T follicular helper cell (primary cell): ENCODE measurements at places on chromosomes 16 and 17.

- no peak for DNase-seq
Observed at GRCh38 chr16:28958216-28958615, 7.5 kb downstream of the NFATC2IP start.

DNA sequence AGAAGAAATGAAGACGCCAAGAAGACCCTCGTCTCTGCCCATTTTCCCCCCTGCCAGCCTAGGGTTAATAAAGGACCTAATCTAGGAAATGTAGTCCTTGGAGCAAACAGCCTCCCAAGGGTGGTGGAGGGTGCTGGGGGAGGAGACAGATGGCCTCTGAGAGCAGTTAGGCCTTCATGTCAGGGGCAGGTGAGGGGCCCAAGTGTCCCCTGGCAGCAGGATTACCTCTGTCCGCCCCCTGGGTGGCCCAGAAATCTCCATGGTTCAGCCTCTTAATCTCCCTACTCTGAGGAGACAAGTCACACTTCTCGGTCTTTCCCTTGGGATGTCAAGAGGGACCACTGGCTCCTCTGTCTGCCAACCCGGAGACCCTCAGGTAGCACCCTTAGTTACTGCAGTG, 365.4 kb upstream of the TNRC6C start:
- no peak for DNase-seq

DNA sequence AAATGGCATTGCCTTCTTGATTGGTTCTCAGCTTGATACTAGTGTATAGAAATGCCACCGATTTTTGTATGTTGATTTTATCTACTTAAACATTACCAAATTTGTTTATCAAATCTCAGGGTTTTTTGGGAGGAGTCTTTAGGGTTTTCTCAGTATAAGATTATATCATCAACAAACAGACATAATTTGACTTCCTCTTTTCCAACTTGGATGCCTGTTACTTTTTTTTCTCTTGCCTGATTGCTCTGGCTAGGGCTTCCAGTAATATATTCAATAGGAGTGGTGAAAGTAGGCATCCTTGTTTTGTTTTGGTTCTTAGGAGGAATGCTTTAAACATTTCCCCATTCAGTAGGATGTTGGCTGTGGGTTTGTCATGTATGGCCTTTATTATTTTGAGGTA, 29.1 kb downstream of the EFCAB13 start:
- no peak for DNase-seq

DNA sequence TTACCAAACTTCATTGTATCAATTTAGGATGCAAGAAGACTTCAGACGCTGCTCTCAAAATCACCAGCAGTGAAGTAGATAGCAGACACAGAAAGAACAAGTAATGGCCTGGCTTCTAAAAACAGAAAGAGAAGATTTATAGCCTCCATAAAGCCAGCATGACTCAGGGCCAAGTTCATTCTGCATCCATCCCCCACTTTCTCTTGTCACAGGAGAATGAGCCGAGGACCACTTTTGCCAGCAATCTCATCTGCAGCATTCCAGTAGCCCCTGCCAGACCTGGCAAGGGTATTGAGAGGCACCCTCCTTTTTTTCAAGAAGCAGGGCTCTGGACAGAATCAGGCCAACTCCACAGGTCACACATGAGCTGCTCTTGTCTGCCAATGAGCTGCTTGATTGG, 355.4 kb upstream of the SOX9 start:
- no peak for DNase-seq

GRCh38 chr16:29857133-29857760, 5.8 kb downstream of the CDIPT start:
- DNase-seq = no peak

DNA sequence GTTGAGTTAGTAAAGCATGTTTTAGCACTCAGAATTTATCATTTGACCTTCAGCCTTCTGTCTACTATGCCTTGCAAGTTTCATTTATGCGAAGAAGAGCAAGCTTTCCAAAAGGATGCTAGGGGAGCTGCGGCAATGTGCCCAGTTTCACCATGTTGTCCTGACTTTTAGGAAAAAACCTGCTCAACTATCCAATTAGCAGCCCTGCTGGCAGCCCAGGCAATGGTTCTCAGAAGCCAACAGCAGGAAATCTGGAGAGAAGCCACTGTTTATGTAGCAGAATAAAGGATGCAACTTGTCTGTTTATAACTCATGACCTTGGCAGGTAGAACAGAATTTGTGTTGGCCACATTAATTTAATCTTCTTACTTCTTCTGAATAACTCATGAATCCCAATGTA, 230.8 kb downstream of the ABCC12 start:
- DNase-seq = no peak

DNA sequence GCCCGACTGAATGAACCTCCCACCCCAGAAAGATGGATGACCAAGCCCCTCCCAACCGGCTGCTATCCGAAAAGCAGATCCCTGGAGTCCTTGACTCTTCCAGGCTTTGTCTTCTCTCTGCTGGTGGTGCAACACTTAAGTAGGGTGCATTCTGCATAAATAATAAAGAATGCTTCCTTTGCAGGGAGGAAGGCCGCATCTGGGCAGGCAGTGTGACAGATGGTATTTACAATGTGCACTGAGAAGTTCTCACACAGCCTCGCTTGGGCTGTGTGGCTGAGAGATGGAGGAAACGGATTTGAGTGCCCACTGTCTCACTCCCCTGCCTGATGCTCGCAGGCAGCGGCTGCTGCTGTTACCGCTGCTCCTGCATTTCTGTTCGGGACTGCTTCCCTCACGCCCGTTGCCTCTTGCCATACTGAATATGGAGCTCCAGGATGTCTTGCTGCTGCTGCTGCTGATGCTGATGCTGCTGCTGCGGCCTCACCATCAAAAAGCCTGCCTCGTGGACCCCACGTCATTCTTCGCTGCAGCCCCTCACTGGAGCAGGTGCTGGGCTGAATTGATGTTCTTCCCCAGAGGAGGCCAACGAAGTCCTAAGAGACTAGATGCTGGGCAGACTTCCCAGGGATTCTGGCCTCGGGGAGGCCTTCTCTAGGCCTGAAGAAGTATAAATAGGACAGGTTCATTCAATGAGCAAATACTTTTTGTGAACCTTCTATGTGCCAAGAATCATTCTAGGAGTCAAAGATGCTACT, 7.1 kb upstream of the RHBDL3 start:
- no peak for DNase-seq

GRCh38 chr17:43779145-43780125, 658 bp upstream of the DUSP3 start:
- no peak for DNase-seq

GRCh38 chr17:66354472-66354871, 52.1 kb downstream of the PRKCA start:
- DNase-seq = no peak

DNA sequence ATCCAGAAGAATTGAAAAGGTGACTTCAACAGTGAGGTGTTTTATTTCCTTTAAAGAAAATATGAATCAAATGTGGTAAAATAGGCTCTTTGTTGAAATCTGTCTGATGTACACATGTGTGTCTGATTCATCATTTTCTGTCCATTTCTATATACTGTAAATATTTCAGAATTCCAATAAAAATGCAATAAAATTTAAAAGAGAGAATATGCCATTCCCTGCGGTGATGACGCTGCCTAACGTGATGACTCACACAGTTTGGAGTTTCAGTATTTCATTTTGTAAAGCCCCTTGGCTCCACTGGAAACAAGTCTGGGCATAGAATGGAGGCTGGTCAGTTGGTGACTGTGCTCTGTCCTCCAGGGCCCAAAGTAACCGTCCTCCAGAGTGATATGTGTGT, 482.5 kb upstream of the CDH5 start:
- no peak for DNase-seq

GRCh38 chr17:79325709-79326430, 251.2 kb downstream of the ENGASE start:
- no peak for DNase-seq

GRCh38 chr16:55036371-55036821, 105.7 kb downstream of the IRX5 start:
- DNase-seq = no peak

DNA sequence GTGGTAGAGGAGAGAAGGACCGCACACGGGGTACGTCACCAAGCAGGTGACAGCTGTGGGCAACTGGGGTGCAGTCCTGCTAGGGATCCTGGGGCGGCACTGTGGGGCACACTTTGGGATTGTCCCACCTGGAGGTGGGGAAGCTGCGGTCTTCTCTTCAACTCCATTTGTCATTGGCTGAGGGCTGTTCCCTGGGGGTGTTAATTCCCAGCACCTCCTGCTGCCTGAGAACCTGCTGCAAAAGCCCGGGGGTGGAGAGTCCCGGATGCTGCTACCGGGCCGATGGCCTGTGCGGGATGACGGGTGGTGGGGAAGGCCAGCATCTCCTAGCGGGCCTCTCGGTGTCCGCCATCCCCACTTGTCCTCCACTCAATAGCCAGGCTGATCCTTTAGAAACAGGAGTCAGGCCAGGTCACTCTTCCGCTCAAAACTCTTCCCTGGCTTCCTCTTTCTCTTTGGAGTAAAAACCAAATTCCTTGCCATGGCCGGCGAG, 100.2 kb downstream of the CYLD start:
- DNase-seq = no peak

- DNase-seq = no peak
Observed at GRCh38 chr17:47895347-47895855, 635 bp upstream of the SP2 start.

- no peak for DNase-seq
Observed at GRCh38 chr17:60724647-60725046, 47.0 kb downstream of the BCAS3 start.

GRCh38 chr17:7572338-7572587, 7.2 kb upstream of the CD68 start:
- no peak for DNase-seq
